SK-N-DZ (cell line): ENCODE measurements at places on chromosomes 1 and 21.

DNA sequence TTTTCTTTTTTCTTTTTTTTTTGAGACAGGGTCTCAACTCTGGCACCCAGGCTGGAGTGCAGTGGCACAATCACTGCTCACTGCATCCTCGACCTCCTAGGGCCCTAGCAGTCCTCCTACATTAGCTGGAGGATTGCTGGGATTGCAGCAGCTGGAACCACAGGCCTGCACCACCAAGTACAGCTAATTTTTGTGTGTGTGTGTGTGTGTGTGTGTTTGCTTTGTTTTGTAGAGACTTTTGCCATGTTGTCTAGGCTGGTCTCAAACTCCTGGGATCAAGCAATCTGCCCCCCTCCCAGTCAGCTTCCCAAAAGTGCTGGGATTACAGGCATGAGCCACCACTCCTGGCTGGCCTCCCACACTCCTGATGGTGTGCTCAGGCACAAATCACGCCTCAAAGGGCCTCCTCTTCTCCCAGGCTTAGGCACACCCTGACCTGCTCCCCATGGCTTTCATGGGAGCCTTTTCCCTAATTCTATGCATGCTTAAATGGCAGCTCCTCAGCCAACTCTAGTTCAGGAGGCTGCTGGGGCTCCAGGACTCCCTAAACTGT is 9.4 kb downstream of the FAM229A start:
- DNase-seq: no peak

DNA sequence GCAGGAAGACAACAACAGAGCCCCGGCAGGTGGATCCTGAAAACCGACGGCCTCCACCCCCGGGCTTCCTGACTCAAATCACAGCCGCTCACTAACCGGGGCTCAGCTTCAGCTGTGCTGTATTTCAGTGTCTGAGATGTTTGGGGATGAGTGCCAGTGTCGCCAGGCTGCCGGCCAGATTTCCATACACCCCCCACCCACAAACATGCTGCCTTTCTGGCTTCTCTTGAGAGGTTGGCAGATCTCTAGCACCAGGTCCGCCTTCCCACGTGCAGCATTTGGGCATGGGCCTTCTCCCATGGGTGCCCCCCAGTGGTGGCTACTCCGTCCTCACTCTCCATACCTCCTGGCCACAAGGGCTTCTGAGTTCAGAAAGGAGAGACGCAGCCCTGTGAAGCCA is 34.8 kb downstream of the KCNAB2 start:
- no peak for DNase-seq

DNA sequence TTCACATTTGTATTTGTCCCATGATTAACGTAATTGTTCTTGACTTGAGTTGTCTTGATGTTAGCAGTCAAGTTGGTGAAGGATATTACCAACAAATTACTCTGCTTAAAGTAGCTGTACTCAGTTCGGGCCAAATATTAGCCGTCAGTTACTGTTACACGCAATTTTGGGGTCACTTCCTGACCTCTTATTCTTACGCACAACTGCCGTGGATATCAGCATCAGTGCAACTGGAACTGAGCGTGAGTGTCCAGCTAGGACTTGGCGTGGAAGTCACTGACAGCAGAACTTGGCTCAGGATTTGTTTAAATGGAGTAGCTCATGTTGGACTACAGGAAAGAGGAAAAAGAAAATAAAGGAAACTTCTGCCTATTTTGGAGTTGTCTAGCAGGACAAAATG is 56.4 kb downstream of the ADAMTS1 start:
- no peak for DNase-seq

DNA sequence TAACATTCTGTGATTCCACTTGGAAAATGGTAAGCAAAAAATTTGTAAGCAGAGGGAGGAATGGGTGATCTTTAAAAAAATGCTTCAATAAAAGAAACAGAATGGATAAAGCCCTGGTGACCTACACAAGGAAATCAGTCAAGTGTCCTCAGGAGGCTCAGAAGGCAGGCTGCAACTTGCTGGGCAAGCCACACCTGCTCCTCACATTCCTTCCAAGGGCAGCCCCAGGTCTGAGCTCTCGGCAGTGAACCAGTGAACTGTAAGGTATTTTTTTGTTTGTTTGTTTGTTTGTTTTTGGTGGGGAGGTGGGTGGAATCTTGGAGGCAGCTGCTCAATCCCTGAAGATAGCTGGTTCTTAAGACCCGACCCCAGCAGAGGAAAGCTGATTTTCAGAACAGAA is 4.4 kb downstream of the TACSTD2 start:
- no peak for DNase-seq

GRCh38 chr1:164611754-164612642 is 53.0 kb downstream of the PBX1 start:
- peak; percentile 46 for DNase-seq

DNA sequence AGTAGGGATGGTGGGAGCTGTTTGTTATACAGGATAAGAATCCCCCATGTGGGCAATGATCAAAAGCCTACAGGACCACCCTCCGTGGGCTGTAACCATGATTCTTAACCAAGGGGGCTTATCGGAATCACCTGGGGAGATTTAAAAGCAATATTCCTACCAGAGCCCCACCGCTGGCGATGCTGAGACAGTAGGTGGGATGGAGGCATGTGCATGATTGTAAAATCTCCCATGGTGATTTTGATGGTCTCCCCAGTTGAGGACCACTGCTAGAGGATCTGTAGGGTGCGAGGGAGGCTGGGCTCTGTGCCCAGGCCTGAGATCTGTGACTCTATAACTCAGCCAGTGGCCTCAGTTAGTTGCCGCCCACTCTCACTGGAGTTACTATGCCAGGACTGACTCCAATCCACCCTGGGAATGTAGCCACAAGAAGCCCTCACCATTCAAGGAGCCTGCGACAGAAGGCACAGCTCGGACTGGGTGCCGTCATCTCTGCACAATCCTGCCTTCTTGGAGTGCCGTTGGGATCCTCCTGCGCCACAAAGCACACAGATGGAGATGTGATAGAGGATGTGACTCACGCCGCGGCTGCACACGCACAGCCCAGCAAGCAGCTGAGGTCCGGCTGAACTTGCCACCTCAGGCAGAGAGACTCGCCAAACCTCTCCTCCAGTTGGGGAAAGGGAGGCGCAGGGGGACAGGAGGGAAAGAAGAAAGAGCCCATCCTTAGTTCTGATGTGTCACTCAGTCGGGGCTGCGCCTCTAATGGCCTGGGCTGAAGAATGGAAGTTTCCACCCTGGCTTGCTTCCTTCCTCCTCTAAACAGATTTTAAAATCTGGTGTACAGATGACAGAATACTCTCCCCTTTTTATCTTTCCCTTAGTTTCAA is 26.5 kb downstream of the AKNAD1 start:
- DNase-seq: peak; percentile 52

DNA sequence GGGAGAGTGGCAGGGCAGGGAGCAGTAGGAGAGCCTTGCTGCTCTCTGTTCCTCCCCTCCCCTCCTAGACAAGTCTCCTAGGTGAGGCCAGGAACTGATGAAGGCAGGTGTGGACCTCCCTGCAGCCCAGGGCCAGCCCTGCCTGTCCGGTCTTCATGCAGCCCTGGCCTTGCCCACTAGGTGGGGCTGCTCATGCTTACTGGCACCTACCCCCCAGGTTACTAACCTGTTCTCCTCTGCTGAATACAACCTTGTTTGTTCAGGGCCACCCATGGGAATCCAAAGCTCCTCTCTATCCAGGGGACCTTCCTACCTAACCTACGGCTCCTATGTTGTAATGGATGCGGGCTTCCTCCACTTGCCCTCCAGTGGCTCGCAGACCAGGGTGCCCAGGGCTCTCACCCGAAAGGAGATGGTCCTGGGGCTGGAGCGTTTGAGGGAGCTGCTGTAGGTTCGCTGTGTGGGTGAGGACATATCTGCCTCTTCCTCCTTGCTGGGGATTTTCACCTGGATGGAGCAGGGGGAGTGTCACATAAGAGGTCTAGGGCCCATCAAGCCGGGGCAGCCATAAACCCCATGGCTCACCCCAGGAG is 7.9 kb upstream of the TNNT2 start:
- DNase-seq: peak; percentile 25

- no peak for DNase-seq
Measured at GRCh38 chr1:185439727-185440415, 122.8 kb upstream of the IVNS1ABP start.

DNA sequence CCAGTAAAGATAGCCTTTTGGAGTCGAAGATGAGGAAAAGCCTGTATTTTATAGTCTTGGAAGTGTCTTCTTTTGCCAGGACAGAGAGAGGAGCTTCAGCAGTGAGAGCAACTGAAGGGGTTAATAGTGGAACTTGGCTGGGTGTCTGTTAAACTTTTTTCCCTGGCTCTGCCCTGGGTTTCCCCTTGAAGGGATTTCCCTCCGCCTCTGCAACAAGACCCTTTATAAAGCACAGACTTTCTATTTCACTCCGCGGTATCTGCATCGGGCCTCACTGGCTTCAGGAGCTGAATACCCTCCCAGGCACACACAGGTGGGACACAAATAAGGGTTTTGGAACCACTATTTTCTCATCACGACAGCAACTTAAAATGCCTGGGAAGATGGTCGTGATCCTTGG is at the start of gene VCAM1:
VCAM1 (plus strand) TSS at position 253 of the 400 bp plus-strand sequence; CDS start at position 372, 119 bp downstream.
- DNase-seq: peak; percentile 2

- DNase-seq: no peak
Measured at GRCh38 chr1:207032528-207033017, at the start of gene C1orf116. Gene C1orf116 (minus strand): TSS chr1:207032756. CDS start chr1:207027598, 5,158 bp downstream.

GRCh38 chr1:110420874-110421793 is 13.6 kb upstream of the LAMTOR5 start:
- DNase-seq: no peak

GRCh38 chr1:156608036-156608674 is 6.9 kb upstream of the GPATCH4 start:
- DNase-seq: peak; percentile 87

- no peak for DNase-seq
Measured at GRCh38 chr1:244406337-244406736, 45.4 kb downstream of the ADSS2 start.

DNA sequence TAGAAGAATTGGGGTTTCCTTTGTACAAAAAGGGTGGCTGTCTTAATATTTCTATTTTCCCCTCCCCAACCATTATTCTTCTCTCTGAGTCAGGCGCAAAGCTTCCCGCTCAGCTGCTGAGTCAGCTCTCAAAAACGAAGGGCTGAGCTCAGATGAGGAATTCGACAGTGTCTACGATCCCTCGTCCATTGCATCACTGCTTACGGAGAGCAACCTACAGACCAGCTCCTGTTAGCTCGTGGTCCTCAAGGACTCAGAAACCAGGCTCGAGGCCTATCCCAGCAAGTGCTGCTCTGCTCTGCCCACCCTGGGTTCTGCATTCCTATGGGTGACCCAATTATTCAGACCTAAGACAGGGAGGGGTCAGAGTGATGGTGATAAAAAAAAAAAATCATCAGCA is 3.0 kb upstream of the TUFT1 start:
- no peak for DNase-seq

- no peak for DNase-seq
Measured at GRCh38 chr1:187689129-187689528, 860.4 kb downstream of the PLA2G4A start.

DNA sequence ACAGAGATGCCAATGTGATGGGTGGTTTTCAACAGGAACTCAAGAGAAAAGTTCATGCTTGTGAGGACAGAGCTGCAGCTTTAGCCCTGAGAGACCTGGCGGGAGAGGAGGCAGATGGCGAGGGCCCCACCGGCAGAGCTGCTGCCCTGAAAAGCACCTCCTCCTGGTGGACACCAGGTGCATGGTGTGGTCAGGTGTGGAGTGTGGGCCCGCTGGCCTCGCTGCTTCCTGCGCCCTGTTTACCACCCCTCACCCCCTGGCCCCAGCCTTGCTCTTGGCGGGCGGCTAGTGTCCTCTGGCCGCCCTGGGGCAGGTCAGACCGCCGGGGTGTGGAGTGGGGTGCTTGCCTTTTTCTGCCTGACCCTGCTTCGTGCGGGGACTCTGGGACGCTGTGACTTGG is 42.8 kb downstream of the PRKCZ start:
- no peak for DNase-seq

GRCh38 chr1:228151180-228151925 is 1.6 kb downstream of the GJC2 start:
- no peak for DNase-seq

DNA sequence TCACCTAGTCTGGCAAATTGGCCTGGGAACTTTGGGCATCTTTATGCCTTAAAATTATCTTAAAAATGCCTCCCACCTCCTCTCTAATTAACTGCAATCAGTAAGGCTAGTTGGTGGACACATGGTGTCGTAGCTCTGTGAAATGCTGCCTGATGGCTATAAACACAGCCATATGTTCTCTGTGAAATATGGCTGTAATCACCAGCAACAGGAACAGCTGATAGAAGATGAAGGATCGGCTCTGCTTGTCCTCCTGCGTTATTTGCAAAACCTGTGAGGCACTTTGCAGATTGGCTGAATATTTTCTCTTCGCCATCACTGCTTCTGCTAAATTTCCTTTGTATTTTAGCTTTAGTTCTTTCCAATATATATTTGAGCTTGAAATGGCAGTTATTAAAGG is 419.6 kb downstream of the RWDD3 start:
- peak; percentile 54 for DNase-seq

GRCh38 chr1:89355056-89355455 is 8.8 kb upstream of the GBP6 start:
- DNase-seq: no peak

GRCh38 chr1:40389871-40390560 is 16.5 kb downstream of the SMAP2 start:
- DNase-seq: no peak

DNA sequence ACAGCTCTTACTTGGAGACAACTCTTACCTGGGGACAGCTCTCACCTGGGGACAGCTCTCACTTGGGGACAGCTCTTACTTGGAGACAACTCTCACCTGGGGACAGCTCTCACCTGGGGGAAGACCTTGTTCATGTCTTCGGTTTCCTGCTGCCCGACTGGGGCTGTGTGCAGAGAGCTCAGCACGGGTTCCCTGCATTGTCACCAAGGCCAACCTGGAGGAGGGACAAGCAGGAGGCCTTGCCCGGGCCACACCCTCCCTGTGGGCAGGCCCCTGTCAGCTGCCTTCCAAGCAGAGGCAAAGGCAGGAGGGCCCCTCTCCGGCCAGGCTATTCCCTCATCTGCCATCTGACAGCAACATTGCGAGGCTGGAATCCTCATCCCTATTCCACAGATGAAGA is at the start of gene LDLRAD1:
LDLRAD1 (minus strand) TSS at position 208 of the 400 bp plus-strand sequence; CDS start at position 134, 74 bp downstream.
- DNase-seq: no peak

- DNase-seq: no peak
Measured at GRCh38 chr1:55049271-55049913, 10.0 kb downstream of the PCSK9 start.

DNA sequence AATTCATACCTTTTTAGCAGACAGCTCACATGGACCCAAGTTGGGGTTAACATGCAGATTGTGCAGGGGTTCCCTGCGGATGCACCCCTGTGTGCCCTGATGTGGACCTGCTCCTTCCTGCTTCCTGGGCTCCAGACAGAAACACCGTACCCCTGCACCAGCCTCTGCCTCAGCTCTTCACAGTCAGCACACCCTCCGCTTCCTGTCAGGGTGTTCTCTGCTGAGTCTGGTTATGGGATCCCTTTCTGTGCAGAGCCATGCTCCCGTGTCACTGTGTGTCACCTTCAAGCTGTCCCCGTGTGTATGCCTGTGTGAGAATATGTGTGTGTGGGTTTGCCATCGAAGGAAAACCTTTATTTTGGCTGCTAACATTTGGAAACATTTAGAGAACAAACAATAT is 48.7 kb upstream of the KCNJ15 start:
- no peak for DNase-seq

- DNase-seq: no peak
Measured at GRCh38 chr1:66374561-66375111, 159.3 kb upstream of the SGIP1 start.
